ENCODE measurements at places on chromosomes 4 and X. TPM values are rescaled to one million over a fixed set of nuclear protein-coding genes. Genes with fewer than 3 reads are reported as not detected.

The SGMS2 gene
- 144 TPM for total RNA-seq

The GYPB gene
- not detected for total RNA-seq

The MAGED4 gene
- total RNA-seq = 14.7 TPM

The RBM47 gene
- total RNA-seq = 8.3 TPM

The CT45A5 gene
- total RNA-seq = not detected

The CXCL10 gene
- not detected for total RNA-seq

The PPP2R2C gene
- total RNA-seq = not detected

Measured in fibroblast of the aortic adventitia (primary cell).